RCC 7860 (cell line): ENCODE measurements at places on chromosomes 1 and 21.
A peak's percentile ranks its signal among the peaks of the same experiment; 100 is the strongest.

DNA sequence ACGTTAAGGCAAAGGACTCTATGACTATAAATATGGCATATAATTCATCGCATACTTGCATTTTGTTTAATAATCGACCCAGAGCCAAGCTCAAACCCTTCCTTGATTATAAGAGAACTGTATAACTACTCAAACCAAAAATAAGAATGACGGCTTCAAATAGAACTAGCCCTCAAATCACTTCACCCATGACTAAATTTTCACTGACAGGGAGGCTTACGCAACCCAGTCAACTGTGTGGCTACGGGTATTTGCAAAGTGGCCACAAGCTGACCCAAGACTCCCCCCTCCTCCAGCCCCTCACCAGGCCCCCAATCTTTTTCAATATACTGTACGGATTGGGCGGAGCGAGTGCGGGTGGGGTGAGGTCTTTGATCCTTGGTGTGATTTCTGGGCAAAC, 268.3 kb downstream of the ASTN1 start:
- DNase-seq: no peak

GRCh38 chr1:7915826-7916500, 24.7 kb downstream of the TNFRSF9 start:
- no peak for DNase-seq

DNA sequence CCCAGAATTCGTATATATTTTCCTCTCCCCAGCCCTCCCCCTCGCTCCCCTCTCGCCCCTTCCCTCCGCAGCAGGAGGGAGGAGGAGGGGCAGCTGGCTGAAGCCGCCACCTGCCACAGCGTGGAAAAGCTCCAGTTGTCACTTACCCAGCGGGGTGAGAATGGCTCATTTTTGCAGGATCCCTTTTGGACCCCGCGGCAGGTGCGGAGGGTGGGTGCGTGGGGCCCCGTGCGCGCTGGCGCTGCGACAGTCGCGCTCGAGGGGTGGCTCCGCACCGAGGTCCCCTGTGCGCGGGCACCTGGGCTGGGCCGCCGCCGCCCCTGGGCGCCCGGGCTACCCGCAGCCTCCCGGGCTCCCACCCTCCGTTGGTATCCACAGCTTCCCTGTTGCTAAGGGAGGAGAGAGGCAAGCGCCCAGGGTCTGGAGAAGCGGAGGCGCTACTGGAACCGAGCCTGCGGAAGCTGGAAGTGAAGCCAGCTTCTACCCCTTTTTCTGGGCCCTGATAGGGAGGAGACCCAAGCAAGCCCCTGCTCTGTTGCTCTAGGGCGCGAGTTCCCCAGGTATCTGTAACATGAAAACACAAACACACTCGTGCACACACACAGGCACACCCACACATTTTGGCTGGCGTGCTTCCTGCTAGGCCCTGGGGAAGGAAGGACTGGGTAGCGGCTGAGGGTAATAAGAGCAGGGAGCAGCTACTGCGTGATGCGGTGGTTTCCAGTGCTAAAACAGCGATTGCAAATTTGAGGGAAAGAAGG, at the start of gene ERICH3:
ERICH3 (minus strand) TSS at position 442 of the 761 bp plus-strand sequence; CDS start at position 169, 273 bp downstream.
- DNase-seq: no peak

DNA sequence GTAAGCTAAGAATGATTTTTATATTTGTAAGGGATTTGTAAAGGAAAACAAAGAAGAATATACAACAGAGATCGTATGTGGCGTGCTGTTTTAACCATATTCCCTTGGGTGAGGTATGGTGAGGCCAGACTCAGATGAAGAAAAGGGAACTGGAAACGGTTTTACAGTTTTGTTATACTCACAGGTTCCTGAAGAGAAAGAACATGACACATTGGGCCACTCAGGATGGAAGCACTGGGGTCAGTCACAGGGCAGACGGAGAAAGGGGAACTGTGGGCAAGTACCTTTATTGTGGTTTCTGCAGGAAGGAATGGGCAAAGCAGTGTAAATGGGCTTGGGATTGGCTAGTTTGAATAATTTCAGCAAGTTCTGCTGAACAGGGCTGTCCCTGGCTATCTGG, 177.4 kb downstream of the LBR start:
- no peak for DNase-seq

- DNase-seq: no peak
Measured at GRCh38 chr1:165254376-165254775, 102.1 kb downstream of the LMX1A start.

GRCh38 chr1:161962091-161962887, 61.4 kb downstream of the OLFML2B start:
- DNase-seq: peak; percentile 76

- no peak for DNase-seq
Measured at GRCh38 chr1:226653311-226653921, 85.7 kb downstream of the ITPKB start.

DNA sequence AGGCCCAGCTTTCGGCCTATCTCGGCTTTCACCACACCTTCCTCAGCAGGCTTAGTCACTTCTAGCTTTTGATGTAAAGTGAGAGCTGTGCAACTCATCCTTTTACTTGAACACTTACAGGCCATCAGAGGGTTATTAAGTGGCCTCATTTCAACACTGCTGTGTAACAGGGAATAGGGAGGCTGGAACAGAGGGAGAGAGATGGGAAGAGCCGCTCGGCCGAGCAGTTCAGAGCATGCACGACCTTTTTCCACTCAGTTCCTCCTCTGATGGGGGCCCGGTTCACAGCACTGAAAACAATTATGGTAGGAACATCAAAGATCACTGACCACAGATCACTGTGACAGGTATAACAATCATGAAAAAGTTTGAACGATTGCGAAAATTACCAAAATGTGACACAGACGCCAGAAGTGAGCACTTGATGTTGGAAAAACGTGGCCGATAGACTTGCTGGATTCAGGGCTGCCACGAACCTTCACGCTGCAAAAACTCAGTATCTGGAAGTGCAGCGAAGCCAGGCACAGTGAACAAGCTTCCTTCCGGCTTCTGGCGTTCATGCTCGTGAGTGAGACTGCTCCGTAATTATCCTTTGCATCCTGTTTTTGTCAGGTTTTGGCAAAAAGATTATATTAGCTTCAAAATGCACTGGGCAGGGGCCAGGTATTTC, 28.6 kb downstream of the AGPAT3 start:
- no peak for DNase-seq

DNA sequence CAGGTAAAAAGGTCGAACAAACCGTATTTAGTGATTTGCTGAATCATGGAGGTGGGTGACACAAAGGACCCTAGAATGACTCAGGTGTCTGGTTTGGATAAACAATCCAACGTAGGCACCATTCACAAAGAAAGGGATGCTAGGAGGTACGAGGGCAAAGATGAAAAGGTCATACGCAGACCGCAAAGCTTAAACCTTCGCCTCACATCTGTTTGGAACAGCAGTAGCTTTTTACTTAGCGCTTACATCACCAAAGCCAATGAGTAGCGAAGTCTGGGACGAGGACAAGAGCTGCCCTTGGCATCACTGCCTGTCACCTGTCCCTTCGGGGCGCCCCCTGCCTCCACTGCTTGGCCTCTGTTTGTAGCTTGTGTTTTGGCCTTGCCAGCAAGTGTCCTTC, 350.2 kb downstream of the SMYD3 start:
- no peak for DNase-seq

GRCh38 chr1:153599847-153600246, 13.1 kb downstream of the S100A16 start:
- no peak for DNase-seq

- no peak for DNase-seq
Measured at GRCh38 chr1:67955591-67955990, 94.8 kb downstream of the DIRAS3 start.

DNA sequence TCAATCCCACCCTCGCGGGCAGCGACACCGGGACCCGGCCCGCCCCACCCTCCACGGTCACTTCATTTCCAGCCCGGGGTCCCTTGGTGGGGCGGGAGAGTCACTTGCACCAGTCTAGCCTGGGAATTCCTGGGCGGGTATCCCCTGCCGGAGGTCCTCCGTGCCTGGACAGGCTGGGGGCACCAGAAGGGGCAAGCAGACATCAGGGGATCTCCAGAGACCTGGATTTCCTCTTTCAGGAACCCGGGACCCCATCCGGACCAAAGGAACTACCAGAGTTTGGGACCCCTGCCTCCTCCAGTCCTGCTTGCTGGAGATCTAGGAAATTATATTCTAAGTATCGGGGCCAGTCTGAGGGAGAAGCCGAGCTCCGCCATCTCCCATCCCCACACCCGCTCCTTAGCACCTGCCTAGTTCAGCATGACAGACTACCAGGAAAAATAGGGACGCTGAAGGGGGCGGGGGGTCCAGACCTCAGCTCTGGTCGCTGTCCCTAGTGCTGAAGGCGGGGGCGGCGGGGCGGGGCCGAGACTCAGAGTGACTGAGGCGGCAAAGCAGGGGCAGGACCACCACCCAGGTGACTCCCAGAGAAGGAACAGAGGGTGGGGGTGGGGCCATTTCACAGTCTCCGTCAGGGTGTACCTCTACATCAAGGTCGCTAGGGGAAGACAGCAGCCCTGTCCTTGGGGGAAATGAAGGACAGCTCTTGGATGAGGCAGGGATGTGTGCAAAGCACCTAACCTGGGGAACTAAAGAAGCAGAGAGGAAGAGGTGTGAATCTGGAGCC, 832 bp downstream of the HCN3 start:
- peak; percentile 7 for DNase-seq

GRCh38 chr1:11752359-11753088, 9.5 kb upstream of the C1orf167 start:
- DNase-seq: no peak

DNA sequence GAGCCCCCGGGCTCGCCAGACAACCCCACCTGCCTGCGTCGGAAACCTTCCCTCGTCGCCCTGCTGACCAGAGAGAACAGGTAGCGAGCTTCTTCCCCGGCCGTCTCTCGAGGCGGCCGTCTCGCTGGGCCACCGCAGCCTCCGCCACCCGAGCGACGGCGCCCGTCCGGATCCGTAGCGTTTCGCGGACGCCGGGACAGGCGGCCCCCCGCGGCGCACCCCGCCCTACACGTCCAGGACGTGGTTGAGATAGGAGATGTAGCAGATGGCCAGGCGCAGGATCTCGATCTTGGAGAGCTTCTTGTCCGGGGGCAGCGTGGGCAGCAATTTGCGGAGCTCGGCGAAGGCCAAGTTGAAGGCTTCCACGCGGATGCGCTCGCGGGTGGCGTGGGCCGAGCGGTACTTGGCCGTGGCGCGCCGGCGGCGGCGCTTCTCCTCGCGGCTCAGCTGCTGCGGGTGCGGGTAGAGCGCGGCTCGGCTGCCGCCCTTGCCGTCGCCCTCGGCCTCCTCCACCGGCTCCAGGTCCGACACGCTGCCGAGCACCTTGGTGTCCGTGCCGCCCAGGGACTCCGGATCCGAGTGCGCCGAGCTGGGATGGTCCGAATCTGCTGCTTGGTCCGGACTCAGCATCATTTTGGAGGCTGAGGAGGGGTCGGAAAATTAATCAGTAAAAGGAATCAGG, 3.0 kb downstream of the NHLH2 start:
- DNase-seq: no peak

- no peak for DNase-seq
Measured at GRCh38 chr1:6417961-6418667, 1.6 kb downstream of the HES2 start.

- peak; percentile 60 for DNase-seq
Measured at GRCh38 chr1:245538671-245539070, 383.9 kb downstream of the KIF26B start.

GRCh38 chr21:14961502-14961901, 103.3 kb downstream of the NRIP1 start:
- no peak for DNase-seq

DNA sequence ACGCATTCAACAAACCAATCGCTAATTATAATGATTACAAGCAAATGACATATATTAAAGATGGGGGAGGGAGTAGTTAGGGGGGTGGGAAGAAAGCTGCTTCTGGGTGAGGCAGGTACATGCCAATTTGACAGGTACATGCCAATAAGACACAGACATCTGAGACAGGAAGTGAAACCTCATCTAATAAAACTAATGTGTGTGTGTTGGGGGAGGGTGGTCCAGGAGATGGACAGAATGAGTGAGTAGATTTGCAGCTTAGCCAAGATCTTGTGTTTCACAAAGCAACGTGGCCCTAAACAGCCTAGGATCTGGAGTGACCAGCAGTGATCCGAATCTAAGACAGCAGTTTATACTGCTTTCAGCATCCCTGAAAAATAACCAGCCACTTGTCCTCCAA, 10.8 kb downstream of the CFAP45 start:
- no peak for DNase-seq

DNA sequence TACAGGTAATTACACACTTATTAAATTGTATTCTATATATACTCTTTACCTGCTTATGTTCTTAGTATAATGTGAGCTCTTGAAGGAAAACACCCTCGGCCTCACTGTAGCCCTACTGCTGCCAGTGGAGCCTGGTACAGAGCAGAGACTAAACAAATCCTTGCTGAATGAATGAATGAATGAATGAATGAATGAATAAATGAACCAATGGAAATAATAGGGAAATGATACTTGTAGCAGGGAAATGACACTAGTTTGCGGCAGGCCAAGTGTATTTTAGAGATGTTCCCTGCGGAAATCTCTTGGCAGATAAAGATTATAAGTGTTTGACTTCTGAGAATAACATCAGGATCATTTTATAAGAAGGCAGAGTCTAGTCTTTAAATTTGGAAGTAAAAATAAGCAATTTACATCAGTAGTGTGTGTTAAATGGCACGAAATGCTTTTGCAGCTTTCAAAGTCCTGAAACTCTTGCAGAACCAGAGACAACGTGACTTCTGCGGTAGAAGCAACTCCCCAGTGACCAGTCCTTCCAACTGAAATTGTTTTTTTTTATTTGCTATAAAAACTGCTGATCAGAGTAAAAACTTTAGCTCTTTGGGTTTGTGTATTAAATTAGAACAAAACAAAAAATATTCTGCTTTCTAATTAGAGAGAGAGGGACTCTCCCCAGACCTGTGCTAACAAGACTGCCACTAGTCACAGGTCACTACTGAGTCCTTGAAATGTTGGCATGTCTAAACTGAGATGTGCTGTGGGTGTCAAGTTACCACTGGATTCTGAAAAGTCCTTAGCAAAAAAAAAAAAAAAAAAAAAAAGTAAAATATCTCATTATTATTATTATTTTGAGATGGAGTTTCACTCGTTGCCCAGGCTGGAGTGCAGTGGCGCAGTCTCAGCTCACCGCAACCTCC, 199.3 kb upstream of the MAP1LC3C start:
- no peak for DNase-seq

- DNase-seq: no peak
Measured at GRCh38 chr1:29676496-29676895, 440.2 kb downstream of the PTPRU start.

DNA sequence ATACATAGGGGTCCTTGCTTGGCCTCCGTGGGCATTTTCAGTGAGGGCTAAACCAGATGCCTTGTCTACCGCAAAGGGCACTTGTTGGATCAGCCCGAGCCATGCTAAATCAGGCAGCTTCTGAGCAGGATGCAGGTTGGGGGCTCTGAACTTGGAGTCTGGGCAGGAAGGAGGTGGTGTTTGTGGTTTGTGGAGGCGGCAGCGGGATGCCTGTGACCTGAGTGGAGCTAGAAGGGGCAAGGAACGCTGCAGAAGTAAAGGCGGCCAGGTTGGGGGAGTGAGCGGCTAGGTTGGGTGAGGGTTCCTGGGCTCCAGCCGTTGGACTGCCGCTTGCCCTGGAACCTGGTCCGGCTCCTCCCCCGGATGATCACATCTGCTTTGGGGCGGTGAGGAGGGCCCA, 183.9 kb downstream of the CAMTA1 start:
- DNase-seq: peak; percentile 79

- DNase-seq: no peak
Measured at GRCh38 chr1:92730476-92730875, 54.4 kb downstream of the EVI5 start.

- DNase-seq: no peak
Measured at GRCh38 chr1:65414538-65414937, 5.9 kb upstream of the LEPR start.

- DNase-seq: no peak
Measured at GRCh38 chr1:70906800-70907199, 140.8 kb downstream of the PTGER3 start.
